ENCODE measurements at places on chromosomes 16 and 17.

DNA sequence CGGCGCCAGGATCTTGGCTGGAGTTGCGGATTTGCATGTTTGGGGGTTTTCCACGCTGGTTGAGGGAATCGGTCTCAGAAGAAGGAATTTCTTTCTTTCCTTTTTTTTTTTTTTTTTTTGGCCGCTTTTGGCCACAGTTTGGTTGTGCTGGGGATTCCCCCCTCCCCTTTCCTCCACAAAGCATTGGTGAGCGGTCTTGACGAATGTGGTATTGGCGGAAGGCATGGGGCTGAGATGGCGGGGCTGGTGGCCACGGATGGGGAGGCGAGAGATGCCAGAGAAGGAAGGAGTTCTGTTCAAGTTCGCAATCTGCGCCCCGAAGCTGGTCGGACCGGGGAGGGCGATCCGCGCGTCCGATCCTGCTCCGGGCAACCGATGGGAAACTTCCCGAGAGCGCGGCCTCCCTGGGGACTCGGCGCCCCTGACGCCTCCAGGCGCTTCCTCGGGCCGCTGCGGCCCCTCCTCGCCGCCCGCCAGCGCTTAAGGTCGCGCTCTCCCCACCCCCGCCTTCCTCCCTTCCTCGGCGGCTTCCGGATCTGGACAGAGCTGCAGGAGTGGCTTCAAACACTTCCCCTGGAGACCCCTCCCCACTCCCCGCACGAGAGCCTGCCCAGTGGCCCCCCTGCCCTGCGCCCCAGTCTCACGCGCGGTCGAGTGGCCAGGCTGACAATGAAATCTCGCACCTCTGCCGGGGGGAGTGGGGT is 43.2 kb downstream of the RAI1 start:
- DNase-seq: no peak

- DNase-seq: no peak
These were observed 12.8 kb downstream of the PHF12 start for GRCh38 chr17:28938552-28938951.

DNA sequence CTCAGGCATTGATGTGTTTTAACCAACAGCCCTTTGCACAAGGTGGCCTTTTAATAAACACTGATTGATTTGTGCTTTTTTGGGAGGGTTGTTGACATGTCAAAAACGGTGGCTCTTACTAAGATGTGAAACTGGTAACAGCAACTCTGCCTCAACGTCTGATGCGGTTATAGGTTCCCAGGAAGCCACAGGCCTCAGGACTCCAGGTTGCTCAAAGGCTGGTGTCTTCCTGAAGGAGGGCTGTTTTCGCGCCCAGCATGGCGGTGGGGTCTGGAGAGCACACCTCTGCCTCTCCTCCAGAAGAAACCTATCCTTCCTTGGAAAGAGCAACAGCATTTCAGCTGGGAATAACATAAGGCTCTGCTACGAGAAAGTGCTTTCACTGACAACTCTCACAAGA is 187.5 kb downstream of the IRF8 start:
- DNase-seq: no peak

GRCh38 chr17:15447928-15448579 is 19.4 kb downstream of the CDRT4 start:
- DNase-seq: no peak

DNA sequence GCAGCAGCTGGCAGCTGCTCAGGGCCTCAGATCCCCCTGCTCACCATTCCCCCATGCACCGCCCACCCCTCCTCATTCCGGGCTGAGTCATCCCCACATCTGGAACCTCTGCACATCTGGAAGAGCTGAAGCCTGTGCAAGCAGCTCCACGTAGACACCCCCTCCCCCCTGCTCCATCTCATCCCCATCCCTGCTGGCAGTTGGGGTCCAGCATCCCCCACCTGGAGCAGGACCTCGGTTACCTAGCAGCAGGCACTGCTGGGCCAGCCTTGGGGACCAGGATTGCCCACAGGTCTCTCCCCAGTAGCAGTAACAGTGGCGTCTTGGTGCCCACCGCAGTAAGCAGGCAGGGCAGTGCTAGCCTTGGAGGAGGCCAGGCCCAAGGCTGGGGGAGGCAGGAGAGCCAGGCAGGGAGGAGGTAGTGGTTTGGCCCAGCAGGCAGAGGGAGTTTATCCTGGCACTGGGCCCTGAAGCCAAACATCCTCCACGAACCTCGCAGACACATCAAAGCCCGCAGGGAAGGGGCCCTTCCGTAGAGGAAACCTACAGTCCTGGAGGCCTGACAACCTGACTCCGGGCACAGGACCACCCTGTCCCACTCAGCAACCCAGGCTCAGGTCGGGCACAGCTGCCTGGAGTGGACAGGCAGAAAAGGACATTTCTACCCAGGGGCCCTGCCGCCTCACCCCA is 7.7 kb upstream of the TMEM92 start:
- no peak for DNase-seq

DNA sequence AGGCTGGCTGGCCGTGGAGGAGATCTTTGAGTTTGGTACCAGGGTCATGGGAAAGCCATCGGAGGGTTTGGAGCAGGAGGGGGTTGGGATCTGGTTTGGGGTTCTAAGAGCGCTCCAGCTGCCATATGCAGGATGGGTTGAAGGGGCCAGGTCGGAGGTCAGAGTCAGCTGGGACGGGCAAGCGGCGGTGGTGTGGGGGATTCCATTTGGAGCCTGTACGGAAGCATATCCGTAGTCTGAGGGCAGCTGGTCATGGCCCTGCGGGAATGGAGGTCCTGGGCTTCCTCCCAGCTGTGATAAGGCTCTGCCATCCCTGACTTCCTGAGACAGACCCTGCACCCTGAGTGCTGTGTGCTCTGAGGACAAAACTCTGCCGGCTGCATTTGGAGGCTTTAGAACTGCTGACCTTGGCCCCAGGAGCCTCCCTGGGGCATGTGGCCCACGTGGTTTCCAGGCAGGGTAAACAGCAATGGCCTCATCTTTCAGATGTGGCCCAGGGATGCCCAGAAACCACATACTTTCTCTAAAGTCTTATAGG is 46.5 kb downstream of the ATP2C2 start:
- DNase-seq: no peak

- no peak for DNase-seq
These were observed at the start of gene ZG16B for GRCh38 chr16:2829501-2830354. Gene ZG16B (plus strand): TSS chr16:2830303. CDS start chr16:2830442, 139 bp downstream.

- DNase-seq: no peak
These were observed 14.4 kb downstream of the SDR42E1 start for GRCh38 chr16:81996664-81997509.

DNA sequence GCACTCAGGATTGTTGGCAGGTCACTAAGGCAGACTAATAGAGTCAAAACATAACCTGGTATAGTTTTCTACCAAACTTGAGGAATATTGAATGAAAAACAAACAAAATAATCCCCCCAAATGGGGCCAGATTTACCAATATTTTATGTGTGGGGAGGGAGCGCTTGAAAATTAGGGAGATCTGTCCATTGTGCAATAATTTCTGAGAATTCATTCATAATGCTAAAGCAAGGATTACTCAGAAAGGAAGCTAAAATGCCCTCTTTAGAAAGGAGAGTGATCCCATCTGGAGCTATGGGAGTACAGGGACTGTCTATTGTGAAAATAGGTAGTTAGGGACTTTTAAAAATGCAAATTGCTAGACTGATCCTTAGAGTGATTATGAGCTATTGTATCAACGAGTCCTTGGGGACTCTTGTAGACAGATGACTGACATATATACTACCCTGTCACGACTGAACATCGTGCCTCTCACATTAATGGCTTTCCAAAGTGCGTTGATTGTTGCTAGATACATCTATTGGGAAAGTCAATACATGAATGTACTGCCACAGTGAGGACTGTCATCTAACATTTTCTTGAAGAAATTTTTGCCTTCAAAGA is 193.6 kb downstream of the AATF start:
- no peak for DNase-seq

GRCh38 chr17:66304304-66305174 is 2.1 kb downstream of the PRKCA start:
- no peak for DNase-seq

GRCh38 chr16:1413684-1414531 is 596 bp downstream of the UNKL start:
- DNase-seq: peak; percentile 18

- DNase-seq: no peak
These were observed 79.6 kb downstream of the BRIP1 start for GRCh38 chr17:61783556-61784304.

DNA sequence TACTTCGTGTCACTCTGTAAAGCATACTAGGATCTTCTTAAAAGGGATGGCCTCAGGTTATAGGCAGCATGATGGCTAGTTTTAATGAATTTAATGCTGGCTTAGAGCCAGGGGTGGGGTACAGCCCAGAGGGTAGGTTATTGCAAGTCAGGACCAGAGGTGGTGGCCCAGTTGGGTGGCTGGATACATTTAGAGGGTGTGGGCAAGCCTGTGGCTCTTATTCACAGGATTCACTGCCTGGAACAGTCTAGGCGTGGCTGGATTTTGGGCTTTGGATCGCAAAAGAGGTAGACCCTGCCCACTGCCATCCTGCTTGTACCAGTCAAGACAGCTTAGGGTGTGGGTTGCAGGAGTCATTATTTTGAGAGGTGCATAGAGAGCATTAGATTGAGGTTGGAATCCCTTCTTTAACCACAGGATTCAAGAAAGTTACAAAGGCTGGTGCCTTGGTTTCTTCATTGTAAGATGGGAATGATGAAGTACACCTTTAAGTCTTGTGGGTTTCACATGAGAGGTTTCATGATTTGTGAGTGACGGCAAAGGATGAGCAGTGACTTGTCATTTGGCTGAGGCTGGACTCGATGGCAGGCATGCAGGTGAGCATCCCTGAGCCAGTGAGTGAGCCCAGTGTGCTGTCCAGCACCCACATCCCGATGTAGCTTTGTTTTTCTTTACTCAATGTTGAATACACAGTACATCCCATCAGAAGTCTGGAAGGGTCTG is 85.2 kb downstream of the KSR1 start:
- no peak for DNase-seq

DNA sequence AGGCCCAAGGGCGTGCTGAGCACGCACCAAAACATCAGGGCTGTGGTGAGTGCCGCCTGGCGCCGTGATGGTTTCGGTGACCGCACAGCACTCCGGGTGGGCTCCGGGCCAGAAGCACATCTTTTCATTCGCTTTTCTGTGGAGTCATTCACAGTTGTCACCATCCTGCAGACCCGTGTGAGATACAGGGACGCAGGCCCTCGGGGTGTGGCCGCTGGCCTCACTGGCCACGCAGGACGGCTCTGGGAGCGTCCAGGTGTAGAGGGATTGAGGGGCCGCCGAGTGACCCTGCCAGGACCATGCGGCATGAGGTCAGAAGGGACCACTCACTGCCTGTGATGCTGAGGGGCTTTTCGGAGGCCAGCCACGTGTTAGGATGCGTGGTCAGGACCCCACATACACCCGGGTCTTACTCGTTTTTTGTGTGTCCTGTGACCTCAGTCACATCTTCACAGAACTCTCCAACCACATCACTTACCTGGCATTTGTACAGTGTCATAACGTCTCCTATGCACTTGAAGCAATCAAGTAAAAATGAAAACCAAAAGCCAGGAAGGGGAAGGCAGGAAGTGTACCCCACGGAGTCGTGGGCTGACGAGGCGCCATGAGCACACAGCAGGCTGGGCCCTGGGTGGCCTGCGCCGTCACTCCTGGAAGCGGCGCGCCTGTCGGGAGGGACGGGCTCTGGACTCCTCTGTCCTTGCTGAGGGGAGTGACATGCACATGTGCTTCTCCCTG is 7.8 kb downstream of the ACSF3 start:
- DNase-seq: no peak

- no peak for DNase-seq
These were observed 79.0 kb downstream of the C16orf78 start for GRCh38 chr16:49452578-49452977.

GRCh38 chr17:69468207-69468606 is 53.7 kb downstream of the MAP2K6 start:
- DNase-seq: no peak

DNA sequence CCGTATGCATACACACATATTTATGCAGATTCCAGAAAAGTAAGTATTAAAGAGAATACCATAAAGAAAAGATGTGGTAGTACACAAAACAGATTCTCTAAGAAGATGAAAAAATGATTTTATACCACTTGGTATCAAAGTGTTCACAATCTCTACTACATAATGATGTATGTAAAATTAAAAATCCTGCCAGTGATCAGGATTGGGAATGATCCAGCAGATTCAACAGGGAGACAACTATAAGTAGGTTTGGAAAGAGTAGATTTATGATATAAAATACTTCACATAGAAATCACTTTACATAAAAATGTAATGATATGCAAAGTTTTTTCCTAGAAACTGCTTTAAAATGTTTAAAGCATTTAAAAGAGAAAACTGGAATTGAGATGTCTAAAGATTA is 447.0 kb downstream of the CNTNAP4 start:
- no peak for DNase-seq

DNA sequence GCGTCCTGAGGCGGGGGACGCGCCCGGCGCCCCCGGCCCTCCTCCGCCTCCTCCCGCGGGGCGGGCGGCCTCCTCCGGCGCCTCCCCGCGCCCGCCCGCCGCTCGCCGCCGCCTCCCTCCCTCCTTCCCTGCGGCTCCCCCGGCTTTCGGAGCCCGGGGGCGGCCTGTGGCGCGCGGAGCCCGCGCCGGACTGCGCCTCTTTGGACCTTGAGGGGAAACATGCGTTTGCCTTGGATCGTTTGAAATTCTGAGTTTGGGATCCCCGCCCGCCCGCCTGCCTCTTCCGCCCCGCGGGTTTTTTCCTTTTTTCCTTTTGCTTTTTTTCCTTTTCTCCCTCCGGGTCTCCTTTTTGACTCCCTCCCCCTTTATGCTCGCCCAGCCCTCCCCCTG is 390 bp downstream of the ZNRF1 start:
- no peak for DNase-seq

- DNase-seq: no peak
These were observed 49.5 kb upstream of the CMIP start for GRCh38 chr16:81394966-81395655.

- DNase-seq: no peak
These were observed 24.4 kb upstream of the SEC14L1 start for GRCh38 chr17:77116371-77116860.

GRCh38 chr16:55351936-55352335 is 27.9 kb downstream of the IRX6 start:
- no peak for DNase-seq

GRCh38 chr16:47524007-47524405 is 62.9 kb downstream of the PHKB start:
- DNase-seq: no peak

DNA sequence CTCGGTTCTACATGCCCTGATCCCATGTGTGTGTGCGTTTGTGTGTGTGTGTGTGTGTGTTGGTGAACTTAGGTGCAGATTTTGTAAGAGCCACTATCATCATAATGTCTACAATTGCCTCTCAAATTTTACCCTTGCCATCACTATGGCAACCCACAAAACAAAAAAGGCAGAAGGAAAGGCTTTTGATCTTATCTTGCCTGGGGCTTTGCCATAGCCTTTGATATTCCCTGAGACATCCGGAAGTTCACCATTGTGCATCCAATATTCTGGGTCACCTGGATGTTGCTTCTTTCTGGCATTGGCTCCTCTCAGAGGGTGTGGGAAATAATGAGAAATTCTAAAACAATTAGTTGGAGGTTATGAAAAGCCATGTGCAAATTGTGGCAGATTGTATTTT is 114.7 kb downstream of the HAPSTR1 start:
- DNase-seq: no peak

Data from esophagus squamous epithelium (tissue), 5 donors.